ENCODE measurements at places on chromosomes 16 and 17.

DNA sequence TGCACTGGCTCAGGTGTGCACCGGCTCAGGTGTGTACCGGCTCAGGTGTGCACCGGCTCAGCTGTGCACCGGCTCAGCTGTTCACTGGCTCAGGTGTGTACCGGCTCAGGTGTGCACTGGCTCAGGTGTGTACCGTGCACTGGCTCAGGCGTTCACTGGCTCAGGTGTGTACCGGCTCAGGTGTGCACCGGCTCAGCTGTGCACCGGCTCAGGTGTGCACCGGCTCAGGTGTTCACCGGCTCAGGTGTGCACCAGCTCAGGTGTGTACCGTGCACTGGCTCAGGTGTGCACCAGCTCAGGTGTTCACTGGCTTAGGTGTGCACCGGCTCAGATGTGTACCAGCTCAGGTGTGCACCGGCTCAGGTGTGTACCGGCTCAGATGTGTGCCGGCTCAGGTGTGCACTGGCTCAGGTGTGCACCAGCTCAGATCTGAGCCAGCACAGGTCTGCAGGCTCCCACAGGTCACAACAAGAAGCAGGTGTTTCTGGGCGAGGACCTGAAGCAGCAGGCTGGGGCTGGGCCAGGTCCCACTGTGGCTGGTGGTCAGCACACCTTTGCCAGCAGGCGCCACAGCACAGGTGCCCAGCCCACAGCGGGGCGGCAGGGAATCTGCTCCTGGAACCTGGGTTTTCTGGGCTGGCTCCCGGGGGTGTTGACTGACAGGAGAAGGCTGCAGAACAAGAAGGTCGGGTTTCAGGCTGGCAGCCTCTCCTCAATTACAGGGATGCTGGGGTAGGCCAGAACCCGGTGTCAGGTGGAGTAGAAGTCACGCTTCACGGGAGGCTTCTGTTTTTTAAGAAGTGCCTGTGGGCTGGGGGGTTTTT, 17.2 kb downstream of the METRNL start:
- DNase-seq, result peak; percentile 55

DNA sequence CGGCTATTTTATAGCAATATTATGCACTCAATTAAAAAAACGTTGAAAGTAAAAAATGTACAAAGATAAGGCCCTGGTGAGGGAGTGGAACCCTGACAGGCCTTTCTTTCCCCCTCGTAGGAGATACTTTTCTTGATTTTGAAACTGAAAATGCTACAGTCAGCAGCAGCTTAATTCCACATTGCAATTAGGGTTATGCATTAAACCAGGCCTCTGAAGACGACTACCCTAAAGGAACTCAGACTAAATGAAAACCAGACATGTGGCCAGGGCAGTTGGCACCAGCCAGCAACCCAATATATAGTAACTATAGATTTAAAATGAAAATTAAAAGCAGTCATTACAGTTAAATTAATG, 463.2 kb upstream of the MAF start:
- no peak for DNase-seq

DNA sequence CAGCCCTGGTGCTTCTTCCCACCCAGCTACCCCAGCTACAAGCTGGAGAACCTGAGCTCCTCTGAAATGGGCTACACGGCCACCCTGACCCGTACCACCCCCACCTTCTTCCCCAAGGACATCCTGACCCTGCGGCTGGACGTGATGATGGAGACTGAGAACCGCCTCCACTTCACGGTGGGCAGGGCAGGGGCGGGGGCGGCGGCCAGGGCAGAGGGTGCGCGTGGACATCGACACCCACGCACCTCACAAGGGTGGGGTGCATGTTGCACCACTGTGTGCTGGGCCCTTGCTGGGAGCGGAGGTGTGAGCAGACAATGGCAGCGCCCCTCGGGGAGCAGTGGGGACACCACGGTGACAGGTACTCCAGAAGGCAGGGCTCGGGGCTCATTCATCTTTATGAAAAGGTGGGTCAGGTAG, 3.6 kb downstream of the GAA start:
- no peak for DNase-seq

- no peak for DNase-seq
Measured at GRCh38 chr17:57211543-57211942, 44.8 kb upstream of the MSI2 start.

- no peak for DNase-seq
Measured at GRCh38 chr16:73036074-73036826, 11.7 kb downstream of the ZFHX3 start.

Measured in DMS79 (cell line).